ENCODE measurements at places on chromosomes 3 and 15.

GRCh38 chr3:133943639-133944141, 48.0 kb upstream of the RAB6B start:
- DNase-seq = peak; percentile 69

DNA sequence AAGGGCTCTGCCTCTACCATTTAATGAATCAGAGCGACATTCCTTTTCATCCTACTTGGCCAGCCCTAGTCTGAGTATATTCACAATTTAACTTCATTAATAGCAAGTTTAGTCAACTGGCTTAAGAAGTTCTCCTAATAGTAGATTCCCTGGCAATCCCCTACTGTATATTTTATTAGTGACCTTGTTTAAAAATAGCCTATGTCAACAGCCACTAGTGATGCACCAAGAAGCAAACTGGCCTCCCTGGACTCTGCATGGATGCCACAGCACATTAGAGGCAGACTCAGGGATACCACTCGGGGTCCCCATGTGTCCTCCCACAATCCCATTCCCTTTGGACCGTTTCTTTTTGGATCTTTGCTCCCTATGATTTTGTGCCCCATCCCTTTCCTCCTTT, 83.6 kb downstream of the THSD4 start:
- peak; percentile 19 for DNase-seq

GRCh38 chr15:77810130-77810571, 177.4 kb upstream of the LINGO1 start:
- DNase-seq = no peak

GRCh38 chr15:41017066-41017735, 63.9 kb downstream of the CHAC1 start:
- no peak for DNase-seq

DNA sequence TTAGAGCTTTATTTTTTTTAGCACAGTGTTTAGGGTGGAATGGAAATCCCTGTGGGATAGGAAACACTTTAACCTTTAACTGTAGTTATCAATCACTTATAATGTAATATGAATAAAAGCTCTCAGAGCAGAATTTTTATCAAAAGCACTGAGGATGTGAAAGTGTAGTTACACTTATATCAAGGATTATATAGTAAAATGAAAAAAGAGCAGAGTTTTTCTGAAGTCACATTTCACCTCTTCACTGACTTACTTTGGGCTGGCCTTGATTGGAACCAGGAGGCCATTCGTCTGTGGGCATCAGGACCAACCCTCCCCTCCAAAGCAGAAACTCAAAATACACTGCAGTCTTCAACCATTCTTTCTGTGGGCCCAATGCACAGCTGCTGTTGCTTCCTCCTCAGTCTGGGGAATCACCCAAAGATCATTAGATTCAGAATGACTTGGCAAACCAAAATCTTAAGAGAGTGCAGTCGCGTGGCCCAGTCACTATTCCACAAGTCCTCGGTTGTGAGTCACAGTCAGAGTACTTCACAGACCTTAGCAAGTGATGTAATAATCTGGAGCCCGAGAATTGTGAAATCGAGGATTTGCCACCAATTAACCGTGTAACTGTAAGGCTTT, 132.6 kb upstream of the COL8A1 start:
- DNase-seq = peak; percentile 67

- DNase-seq = peak; percentile 35
Measured at GRCh38 chr3:47404955-47405790, 24.4 kb downstream of the PTPN23 start.

GRCh38 chr3:133934996-133935842, 39.5 kb upstream of the RAB6B start:
- no peak for DNase-seq

GRCh38 chr3:102415553-102415952, 19.3 kb upstream of the ZPLD1 start:
- DNase-seq = no peak

GRCh38 chr15:29736012-29736743, 86.1 kb downstream of the TJP1 start:
- no peak for DNase-seq

DNA sequence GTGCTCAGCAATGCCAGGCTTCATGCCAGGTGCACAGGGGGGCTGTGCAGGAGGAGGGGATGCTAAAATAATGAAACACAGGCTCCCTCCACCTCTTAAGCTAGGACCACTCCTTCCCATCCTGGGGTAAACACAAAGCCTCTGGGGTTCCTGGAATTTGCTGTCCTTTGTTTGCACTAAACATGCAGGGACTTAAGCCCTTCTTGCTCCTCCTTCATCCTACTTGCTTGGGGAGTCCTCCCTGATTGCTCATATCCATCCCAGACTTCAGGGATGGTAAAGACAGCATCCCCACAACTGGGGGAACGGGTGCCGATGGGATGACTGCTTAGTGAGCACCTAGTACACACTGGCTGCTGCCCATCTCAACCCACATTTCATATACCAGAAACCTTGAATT, 5.1 kb downstream of the LINGO1 start:
- DNase-seq = no peak

DNA sequence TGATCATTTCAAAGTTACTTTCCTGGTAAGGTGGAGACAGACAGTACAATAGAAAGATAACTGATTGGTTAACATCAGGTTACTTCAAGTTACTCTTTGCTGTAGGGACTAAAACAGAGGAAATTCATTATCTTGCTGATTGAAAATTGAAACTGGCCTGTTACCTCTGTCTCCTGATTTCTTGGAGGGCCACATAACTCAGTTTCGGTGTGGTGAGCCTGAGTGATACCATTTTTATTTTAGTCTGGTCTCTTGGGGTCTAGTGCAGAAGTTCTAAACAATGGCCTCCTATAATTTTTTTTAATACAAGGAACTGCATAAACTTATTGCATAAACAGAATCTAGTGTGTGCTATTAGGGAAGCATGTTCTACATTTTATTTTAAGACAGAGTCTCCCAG, 1.2 kb upstream of the ICE2 start:
- no peak for DNase-seq

GRCh38 chr15:63504979-63505841, 817 bp downstream of the USP3 start:
- DNase-seq = no peak

DNA sequence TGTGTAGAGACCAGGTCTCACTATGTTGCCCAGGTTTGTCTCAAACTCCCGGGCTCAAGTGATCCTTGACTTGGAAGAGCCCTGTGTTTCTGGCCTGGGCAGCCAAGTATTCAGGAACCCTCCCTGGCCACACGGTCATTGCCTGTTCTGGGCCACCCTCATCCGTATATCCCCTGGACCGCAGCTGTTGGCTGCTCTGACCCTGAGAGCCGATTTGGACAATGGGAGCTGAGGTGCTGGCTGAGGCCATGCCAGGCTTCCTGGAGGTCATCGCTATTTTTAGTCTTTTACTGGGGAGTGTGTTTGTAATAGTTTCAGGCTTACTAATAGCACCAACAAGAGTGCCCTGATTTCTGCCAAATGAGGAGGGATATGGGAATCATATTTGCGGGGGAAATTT, 60.7 kb downstream of the ADAMTS7 start:
- no peak for DNase-seq

DNA sequence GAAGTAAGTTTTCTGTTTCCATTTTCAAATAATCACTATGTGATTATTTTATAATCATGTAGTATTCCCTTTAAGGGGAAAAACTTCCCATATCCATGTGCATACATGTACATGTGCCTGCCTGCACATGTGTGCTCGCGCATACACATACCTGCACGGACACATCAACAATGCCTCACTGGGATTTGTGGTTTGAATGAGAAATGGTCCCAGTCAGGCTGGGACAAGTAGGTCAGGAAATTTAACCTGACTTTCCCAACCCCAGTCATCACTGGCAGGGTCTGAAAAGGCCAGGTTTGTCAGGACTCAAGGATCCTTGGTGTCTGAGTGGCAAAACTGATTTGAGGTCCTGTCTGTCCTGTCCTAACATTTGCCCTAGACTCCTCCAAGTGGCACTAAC, 109.3 kb upstream of the MRPS22 start:
- DNase-seq = no peak

DNA sequence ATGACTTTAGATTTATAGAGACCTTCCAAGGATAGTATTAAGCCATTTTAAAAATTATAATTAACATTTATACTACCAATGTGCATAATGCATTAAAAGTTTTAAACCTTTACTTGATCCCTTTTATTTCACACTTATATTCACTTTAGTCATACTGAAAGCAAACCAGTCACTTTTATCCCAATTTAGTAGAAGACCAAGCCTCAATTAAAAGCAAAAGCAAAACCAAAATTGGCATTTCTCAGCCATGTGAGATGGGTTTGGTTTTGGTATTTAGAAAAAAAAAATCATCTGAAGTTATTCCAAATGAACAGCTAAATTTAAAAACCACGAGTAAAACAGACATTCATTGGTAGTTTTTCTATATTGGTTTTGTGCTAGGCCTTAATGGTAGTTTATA, 249.4 kb downstream of the LPP start:
- DNase-seq = no peak

GRCh38 chr15:78768096-78768495, 43.2 kb downstream of the ADAMTS7 start:
- no peak for DNase-seq

DNA sequence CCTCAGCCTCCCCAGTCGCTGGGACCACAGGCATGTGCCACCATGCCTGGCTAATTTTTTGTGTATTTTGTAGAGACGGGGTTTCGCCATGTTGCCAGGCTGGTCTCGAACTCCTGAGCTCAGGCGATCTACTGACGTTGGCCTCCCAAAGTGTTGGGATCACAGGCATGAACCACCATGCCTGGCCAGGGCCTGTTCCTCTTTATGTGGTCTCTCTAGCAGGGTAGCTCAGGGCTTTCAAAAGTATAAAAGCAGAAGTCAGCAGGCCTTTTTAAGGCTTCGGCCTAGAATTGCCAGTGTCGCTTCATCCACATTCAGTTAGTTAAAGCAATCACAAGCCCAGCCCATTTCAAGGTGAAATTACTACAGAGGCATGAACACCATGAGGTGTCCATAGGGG, 7.6 kb downstream of the VHL start:
- DNase-seq = no peak
